ENCODE measurements at places on chromosomes 3 and 15.

DNA sequence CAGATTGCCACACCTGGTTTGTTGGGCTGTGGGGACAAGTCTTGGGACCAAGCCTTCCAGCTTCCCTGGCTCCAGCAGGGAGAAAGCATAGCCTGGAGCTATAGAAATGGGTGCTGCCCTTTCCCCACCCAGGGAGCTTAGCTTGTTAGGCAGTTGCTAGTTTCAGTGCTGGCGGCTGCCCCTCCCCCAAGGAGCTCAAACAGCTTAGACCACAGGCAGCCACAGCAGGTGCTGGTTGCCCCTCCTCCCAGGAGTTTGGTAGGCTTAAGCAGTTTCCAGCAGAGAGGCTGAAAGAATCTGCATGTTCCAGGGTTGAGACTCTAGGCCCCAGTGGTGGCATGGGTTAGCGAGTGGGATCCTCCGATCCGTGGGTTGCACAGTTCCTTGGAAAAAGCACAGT lies 889.7 kb downstream of the IGSF11 start:
- DNase-seq, result no peak

- DNase-seq, result no peak
These were observed 28.8 kb downstream of the TNK2 start for GRCh38 chr3:195879416-195880036.

DNA sequence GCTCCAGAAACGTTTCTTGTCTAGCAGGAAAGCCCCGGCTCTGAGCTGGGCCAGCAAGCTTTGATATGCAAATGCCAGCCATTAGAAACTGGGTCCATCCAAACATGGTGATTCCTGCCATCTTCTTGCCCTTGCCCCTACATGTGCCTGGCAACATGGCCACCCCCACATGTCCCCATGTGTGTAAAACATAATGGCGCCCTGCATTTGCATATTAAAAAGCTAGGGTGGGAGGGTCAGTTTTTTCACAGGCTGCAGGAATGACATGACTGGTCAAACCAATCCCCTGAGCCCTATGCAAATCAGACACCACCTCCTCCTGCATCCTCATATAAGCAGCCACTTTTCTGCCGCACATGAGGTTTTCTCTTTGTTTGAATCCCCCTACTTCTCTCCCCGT lies 21.2 kb downstream of the GPR156 start:
- no peak for DNase-seq

DNA sequence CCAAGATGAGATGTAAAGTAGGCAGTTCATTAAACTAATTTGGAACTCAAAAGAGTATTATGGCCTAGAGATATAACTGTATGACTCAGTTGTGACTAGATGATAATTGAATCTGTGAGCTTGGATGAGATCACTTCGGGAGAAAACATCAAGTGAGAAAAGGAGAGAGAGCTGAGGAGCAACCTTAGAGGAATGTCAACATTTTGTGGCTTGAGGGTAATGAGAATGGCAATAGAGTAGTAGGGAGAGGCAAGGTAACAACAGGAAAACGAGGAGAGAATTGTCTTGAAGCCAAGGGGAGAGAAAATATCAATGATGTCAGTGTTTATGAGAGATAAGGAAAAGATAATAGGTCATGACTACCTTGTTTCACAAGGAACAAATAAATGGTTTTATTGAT lies 580.2 kb downstream of the NLGN1 start:
- DNase-seq, result no peak

GRCh38 chr3:180983136-180983535 lies 6.4 kb downstream of the DNAJC19 start:
- no peak for DNase-seq

DNA sequence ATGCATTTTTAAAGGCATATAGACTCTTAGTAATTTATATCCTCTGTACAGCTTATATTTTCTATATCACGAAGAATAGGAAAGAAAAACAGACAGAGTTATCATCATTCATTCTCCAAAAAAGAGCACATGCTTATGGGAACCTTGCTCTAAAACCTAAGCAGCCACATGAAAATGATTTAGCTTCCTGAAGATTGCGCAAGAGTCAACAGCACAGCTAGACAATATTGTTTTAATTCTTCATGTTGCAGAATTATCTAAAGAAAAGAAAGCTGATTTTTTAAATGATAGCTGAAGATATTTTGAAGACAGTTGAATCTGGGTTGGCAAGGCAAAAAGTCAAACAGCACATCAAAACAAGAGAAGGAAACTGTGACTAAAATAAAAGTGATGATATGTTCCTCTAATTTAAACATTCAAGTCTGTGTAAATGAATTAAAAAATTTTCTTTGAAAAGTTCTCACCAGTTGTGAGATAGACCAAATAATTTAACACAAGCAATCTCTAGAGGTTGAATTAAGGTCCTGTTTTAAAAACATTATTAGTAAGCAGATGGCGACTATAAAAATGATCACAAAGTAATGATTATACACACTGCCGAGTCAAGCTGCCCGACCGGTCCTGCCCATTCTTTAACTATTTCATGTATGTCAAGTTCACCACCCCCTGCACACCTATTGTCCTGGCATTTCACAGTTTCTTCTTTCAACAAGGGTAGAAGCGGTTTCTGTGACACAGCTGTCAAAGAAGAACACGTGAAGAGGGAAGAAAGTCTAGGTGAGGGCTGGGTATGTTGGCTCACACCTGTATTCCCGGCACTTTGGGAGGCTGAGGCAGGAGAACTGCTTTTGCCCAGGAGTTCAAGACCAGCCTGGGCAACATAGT lies 74.2 kb upstream of the BHLHE40 start:
- DNase-seq, result no peak

DNA sequence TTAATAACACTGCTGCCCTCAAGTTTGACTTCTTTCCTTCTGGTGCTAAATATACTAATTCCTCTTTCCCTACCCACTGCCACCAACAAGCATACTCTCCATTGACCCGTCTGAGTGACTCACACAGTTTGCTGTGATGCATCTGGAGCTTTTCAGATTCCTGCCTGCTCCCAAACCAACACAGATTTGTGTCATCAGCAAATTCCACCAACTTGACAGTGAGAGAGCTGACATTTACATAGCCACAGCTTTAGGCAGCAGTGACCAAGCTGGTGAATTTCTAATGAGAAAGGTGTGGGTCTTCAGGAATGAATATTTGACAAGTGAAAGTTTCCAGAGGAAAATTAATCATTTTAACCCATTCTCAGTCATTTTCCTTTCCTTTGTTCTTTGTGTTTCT lies 96.5 kb upstream of the PRICKLE2 start:
- no peak for DNase-seq

- DNase-seq, result no peak
These were observed 211.8 kb downstream of the TP63 start for GRCh38 chr3:189842681-189843602.

GRCh38 chr3:79160421-79160820 lies 607.4 kb downstream of the ROBO1 start:
- no peak for DNase-seq

- DNase-seq, result no peak
These were observed 30.7 kb downstream of the PXYLP1 start for GRCh38 chr3:141262308-141262705.

- DNase-seq, result no peak
These were observed 3.8 kb downstream of the GPR156 start for GRCh38 chr3:120281261-120281660.

GRCh38 chr3:197578376-197578775 lies 22.6 kb upstream of the BDH1 start:
- no peak for DNase-seq

GRCh38 chr15:83310521-83311456 lies 26.3 kb upstream of the BNC1 start:
- no peak for DNase-seq

- no peak for DNase-seq
These were observed at the start of gene CHRNA7 for GRCh38 chr15:32029862-32030781. TSS of gene CHRNA7 (plus strand) at chr15:32030515. CDS start at chr15:32030595, 80 bp downstream.

- DNase-seq, result no peak
These were observed 9.2 kb downstream of the SLC25A36 start for GRCh38 chr3:140950863-140951262.

DNA sequence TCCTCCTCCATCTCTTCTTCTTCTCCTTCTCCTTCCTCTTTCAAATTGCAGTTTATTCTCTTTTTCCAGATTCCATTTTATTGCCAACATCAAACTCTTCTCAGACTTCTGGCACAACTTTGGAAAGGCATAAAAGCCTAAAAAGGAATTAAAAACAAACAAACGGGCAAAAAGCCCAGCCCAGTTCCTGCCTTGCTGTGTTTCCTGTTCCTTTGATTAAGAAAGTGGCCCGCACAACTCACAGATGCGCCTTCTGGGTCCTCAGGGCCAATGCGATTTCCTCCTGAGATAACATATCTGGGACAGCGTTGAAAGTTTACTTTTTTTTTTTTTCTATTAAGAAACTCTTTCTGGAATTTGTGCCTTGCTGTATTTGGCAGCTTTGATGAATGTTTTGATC lies 158.7 kb upstream of the UBE3A start:
- DNase-seq, result no peak

DNA sequence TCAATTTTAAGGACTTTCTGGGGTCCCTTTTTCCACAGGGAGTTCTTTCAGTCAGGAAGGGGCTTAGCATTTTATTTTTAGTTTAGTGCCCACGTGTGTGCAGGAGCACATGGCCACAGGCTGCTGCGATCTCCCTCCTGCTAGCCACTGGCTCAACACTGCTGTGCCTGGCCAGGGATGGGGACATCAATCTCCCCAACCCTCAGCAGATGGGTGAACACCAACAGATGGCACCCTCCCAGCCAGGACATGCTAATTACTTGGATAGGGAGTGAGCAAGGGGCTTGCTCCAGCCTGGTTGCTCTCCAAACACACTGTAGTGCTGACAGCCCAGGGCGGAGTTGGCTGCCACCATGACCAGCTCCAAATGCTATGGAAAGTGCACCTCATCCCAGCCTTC lies 7.4 kb upstream of the RIOX2 start:
- no peak for DNase-seq

DNA sequence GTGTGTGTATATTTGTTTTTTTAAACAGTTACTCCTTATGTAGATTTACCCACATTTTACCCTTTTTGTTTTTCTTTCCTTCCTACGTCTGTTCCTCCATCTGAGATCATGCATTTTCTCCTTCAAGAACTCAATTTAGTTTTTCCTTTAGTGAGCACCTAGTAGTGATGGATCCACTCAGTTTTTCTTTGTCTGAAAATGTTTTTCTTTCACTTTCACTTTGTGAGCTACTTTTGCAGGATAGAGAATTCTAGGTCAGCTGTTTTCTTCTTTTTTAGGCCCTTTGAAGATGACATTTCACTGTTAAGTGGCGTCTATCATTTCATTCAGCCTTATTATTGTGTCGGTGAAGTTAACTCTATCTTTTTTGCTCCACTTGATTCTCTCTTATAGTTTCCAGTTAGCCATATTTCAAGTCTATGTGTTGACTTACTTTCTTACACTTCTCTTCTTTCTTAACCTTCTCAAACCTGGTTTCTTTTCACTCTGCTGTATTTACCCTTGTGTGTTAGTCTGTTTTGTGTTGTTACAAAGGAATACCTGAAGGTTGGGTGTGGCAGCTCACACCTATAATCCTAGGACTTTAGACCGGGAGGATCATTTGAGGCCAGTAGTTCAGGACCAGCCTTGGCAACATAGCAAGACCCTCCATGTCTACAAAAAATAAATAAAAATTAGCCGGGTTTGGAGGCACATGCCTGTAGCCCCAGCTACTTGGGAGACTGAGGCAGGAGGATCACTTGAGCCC lies 55.8 kb downstream of the PRKCI start:
- no peak for DNase-seq

- no peak for DNase-seq
These were observed 67.3 kb downstream of the HMCES start for GRCh38 chr3:129345971-129346370.

DNA sequence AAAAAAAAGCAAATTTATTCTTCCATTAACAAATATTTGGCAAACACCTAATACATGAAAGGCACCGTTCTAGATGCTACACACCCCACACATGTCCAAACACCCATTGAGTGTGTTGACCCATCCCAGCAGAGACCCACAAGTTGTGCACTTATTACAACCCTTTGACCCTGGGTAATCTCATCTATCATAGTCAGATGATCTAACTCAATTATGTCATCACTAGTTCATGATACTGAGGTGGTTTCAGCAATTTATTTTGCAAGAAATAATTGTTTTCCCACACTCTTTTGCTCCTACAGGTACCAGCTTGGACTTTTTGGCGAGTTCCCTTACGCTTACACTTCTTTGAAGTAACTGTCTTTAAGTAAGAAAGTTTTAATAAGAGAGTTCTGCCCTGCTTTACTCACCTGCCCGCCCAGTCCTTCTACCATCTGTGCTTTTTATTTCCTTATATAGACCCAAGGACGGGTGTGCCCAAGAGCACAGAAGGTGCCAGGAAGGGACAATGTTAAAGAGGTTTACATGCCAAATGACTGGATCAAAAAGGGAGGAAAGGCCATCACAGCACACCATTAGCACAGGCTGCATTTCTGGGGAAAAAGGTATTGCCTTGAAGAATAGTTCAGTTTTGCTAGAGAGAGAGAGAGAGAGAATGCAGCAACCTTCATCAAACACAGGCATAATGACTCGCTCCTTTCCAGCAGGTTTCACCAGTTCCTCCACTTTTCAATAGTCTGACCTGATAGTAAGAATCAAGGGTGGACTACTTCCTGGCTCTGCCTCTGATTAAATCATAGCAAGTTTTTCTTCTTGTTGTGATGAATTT lies 54.5 kb upstream of the ATP11B start:
- no peak for DNase-seq

GRCh38 chr15:66489179-66489791 lies 8.3 kb downstream of the SNAPC5 start:
- DNase-seq, result no peak
